ENCODE measurements at places on chromosomes 2 and 18. TPM values are rescaled to one million over a fixed set of nuclear protein-coding genes. Genes with fewer than 3 reads are reported as not detected.

GRCh38 chr2:189109921-189110397 lies 69.6 kb downstream of the COL5A2 start:
- DNase-seq, result no peak

GRCh38 chr2:119371111-119371510 lies 4.3 kb downstream of the DBI start:
- no peak for DNase-seq

- DNase-seq, result no peak
Measured at GRCh38 chr2:128597121-128597762, 278.6 kb upstream of the HS6ST1 start.

DNA sequence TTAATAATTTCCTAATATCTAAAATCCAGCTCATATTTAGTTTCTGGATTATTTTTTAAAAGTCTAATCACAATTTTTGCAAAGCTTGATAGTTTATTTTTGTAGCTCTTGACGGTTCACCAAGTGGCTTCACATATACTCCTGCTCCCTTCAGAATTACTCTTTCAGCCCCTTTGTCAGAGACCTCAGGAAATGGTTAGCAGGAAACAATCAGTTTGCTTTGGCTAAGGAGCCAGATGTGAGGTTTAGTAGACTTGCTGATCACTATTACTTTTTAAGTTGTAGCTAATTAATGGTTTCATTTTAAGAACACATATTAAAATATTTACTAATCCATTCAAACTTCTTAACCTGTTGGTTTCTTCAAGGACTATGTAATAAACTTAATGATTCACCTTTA lies 2.3 kb downstream of the RBBP8 start:
- no peak for DNase-seq

HOXD12 gene
- not detected for total RNA-seq

NCKAP5 gene
- not detected for total RNA-seq

FOXI3 gene
- total RNA-seq, result not detected

GALM gene
- 45.0 TPM for total RNA-seq

GRCh38 chr2:176755537-176756135 lies 457.0 kb upstream of the HNRNPA3 start:
- no peak for DNase-seq

DNA sequence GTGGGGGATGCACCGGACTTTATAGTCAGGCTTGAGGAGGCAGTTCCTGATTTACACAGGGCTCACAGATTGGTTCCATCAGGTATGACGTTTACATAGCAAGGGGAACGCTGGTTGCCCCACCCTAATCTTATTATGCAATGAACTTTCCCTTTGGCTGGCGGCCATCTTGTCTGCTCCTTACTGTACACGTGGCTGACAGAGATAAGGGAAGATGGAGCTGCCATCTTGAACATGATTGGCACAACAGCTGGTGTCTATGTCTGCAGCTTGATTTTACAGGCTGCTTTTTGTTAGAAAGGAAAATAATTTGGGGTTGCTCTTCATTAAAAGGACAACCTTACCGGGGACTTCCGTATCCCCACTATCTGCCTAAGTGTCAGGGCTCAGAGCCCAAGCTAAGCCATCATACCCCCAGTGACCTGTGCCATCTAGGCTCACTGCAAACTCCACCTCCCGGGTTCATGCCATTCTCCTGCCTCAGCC lies 33.5 kb upstream of the ATG16L1 start:
- DNase-seq, result no peak

ARHGEF33 gene
- 0.19 TPM for total RNA-seq

MRPS9 gene
- 36.0 TPM for total RNA-seq

DNA sequence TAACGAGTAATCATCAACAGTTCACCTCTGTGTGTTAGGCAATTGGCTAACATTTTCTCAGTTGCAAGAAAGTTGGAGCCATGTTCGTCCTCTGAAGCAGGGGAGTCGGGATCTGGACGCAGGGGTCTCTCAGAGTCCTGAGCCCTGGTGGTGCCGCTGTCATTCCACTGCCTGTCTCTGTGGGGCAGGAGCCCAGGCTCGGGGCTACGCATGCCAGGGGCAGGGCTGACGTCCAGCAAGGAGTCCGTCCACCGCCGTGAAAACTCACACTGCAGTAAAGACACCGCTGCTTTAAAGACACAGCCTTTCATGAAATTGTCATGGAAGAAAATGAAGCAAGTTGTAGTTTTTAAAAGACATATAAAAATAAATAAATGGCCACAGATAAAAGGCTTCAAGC lies 571.1 kb upstream of the SOX11 start:
- no peak for DNase-seq

SIX2 gene
- not detected for total RNA-seq

DNA sequence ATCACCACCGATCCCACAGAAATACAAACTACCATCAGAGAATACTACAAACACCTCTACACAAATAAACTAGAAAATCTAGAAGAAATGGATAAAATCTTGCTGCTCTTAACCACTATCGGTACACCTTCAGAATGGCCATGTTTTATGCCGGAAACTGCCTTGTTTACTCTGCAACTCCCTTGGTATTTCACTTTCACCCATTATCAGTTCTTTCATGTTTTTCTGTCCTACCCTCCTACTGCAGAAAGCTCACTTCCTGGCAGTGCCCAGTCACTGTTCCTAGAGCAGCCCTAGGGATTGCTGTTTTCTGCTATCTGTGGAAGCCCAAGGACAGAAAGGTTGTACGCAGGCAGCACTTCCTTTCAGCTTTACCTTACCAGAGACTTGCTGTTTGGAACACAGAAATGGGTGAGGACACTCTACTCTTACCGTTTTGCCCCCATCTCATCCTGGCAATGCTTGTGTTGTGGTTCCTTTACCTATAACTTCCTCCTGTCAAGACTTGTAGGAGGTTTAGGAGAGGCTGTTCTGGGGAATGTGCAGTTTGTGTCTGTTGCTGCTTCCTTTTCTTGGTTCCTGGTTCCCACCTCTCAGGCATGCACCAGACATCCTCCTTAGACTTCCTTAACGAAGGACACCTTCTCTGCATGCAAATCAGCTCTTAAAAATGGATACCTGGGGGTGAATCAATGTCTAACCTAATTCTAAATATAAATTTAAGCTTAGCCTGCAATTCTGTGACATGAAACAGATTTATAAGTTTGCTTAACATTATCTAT lies 394.4 kb downstream of the SPAG16 start:
- DNase-seq, result no peak

DNA sequence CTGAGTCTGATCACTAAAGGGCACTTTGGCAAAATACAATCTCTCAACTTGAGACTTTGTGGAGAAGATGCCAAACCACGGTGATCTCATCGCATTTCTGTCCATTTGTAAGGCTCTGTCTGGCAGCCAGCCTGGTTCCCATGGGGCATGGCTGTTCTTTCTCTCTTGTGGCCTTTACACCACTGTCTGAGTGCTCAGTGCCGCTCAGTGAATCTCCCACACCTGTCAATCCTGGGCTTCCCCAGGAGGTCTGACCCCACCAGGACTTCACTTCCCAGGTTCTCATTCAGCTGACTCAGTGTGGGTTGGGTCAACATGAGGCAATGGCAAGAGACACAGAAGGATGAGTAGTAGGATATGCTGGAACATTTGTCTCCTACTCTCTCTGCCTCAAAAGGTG lies 96.8 kb upstream of the TRIB2 start:
- DNase-seq, result no peak

GRCh38 chr2:610491-610890 lies 66.7 kb downstream of the TMEM18 start:
- no peak for DNase-seq

PKDCC gene
- not detected for total RNA-seq

- DNase-seq, result no peak
Measured at GRCh38 chr2:232798187-232798586, 21.8 kb upstream of the KCNJ13 start.

DNA sequence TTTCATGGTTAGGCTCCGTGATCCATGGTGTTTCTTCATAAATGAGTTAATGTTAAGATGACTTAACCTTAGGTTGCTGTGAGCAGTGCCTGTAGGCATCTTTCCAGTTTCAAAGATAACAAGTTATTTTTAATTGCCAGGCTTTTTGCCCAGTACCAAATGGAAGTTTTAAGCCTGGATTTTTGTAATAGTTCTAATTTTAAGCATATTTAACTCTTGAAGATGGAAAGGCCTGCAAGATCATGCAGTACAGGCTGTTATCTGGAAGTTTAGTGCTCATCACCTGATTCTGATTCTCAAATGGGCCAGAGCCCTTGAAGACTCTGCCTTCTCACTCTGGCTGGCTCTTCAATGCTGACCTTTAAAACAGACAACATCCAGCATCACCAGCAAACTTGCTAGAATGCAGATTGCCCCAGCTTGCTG lies 141.3 kb downstream of the NCK2 start:
- no peak for DNase-seq

- no peak for DNase-seq
Measured at GRCh38 chr18:24560511-24560981, 100.1 kb downstream of the HRH4 start.

- DNase-seq, result no peak
Measured at GRCh38 chr2:113686537-113686936, 59.5 kb downstream of the RABL2A start.

DNA sequence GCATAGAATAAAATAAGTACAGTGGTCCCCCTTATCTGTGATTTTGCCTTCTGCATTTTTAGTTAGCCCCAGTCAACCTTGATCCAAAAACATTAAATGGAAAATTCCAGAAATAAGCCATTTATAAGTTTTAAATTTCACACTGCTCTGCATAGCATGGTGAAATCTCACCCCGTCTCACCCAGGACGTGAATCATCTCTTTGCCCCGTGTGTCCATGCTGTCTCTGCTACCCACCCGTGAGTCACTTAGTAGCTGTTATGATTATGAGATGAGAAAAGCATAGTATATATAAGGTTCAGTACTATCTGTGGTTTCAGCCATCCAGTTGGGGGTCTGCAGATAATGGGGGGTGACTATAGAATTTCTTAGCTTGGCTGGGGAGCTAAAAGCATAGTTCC lies 67.3 kb downstream of the RHBDD1 start:
- DNase-seq, result no peak

- DNase-seq, result no peak
Measured at GRCh38 chr18:72826736-72827135, 41.1 kb downstream of the NETO1 start.

DNA sequence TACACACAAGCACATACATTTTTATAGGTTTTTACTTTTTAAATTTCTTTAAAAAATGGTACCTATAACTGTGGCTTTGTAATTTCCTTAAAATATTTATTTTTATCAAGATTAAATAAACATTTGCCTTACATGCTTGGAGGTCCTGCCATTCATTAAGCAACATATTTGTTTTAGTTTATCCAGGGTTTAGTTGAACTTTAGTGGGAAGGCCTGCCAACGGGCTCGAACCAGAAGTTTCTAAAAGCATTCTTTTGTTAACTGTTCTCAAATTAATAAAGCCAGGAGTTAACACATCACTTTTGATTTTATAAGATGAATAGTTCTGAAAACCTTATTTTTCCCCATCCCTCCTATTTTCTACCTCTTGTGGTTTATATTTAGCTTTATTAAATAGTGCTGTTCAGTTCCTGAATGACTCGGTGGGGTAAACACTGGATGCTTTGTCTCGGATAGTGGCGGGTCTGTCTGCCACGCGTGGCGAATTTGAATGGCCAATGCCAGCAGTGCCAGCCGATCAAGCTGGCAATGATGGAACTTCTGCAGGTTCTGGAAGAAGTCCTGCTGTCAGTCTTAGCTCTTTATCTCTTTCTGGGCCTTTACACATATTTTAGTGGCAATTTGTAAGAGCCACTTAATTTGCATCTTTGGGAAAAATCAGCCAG lies 32.2 kb downstream of the SH3YL1 start:
- DNase-seq, result no peak

FTCDNL1 gene
- total RNA-seq, result 0.55 TPM

DNA sequence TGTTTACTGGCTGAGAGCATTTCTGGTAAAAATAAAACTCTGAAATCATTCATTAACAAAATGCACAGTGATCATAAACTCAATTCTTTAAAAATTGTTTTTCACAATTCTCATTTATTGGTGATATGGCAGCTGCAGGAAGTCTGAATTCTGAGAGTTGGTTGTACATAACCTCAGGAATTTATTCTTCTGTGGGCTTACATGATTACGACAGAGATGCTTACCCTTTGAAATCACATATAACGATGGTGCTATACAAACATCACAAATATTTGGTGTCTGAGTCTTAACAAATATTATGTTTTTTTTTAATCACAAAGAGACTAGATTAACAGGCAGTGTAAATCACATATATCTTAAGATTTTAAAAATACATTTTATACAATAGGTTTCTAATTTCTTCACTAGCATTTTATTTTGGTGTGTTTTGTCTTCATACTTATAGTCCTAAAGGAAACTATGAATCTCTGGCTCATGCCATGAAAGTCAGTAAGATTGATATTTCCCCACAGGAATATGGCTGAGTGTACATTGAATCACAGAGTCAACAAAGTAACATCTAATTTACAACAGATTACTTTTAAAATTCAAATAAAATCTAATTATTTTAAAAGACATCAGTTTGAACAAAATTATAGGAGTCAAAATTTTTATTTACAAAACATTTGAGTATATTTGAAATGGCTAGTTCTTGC lies 318.8 kb upstream of the THUMPD2 start:
- DNase-seq, result no peak

IL1RL1 gene
- total RNA-seq, result 0.74 TPM

GRCh38 chr2:20365249-20365817 lies 14.7 kb upstream of the PUM2 start:
- peak; percentile 50 for DNase-seq

GRCh38 chr18:6928359-6928758 lies 189.2 kb downstream of the LAMA1 start:
- no peak for DNase-seq

DNA sequence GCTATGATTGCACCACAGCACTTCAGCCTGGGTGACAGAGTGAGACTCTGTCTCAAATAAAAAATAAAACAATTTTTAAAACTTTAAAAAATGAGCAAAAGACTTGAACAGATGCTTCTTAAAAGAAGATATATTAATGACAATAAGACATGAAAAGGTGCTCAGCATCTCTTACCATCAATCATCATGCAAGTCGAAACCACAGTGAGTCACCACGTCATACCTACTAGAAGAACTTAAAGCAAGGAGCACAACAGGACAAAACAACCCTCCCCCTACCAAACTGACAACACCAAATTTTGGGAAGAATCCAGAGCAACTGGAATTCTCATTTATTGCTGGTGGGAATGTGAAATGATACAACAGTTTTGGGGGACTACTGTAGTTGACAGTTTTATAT lies 251.6 kb downstream of the BCL2 start:
- no peak for DNase-seq

DNA sequence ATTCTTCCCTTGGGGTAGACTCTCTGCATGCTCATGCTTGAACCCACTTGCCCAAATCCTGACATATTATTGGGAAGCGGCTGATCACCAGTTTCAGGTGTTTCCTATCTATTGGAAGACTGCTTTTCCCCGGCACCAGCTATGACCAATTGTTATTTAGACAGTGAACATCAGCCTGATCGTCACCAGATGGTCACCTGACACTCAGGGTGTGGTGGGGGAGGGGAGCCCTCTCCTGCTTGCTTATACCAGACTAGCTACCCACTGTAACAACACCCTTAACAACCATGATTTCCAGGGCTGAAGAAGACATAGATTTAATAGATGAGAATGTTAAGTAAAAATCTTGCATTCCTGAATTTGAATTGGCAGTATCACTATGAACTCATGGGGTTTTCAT lies 44.3 kb downstream of the RBM43 start:
- no peak for DNase-seq

AGBL5 gene
- 21.6 TPM for total RNA-seq
